NCI-H2081 treated with DMSO at 0.1 percent for 48 hours (cell line): ENCODE measurements at places on chromosomes 1 and 21.

DNA sequence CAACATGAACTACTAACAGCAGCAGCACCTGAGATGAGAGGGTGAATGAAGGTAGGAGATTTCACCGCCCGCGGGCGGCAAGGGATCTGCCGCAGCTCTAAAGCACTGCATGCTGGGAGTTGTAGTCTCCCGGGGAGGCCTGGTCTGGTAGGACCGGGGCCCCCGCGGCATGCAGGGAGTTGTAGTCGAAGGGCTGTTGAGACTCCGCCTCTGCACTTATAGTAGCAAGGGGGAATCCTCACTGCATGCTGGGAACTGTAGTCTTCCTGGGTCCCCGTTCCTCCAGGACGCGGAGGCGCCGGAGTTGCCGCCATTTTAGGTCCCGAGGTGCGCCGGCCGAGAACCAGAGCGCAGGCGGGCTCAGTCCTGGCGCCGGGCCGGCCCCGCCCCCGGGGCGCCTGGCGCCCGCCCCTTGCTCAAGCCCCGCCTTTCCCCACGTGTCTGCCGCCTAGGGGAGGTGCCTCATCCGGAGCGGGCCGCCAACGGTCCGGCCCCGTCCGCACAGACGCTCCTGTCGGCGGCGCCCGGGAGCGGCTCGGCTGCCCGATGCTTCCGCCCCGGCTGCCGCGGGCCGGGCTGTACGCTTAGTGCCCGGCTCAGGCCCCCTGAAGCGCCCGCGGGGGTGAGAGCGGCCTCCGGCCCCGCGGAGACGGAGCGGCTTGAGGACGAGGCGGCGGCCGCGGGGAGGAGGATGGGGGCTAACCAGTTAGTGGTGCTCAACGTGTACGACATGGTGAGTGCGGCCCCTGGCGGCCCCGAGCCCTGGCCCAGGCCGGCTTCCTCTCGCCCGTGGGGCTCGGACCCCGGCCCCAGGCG is at the start of gene DESI2:
Gene DESI2 (plus strand): TSS at position 504 of the 816 bp plus-strand sequence. CDS start 188 bp downstream, at position 692.
- peak; percentile 99 for DNase-seq

GRCh38 chr1:150221552-150221951 is 14.4 kb downstream of the ANP32E start:
- DNase-seq = no peak

DNA sequence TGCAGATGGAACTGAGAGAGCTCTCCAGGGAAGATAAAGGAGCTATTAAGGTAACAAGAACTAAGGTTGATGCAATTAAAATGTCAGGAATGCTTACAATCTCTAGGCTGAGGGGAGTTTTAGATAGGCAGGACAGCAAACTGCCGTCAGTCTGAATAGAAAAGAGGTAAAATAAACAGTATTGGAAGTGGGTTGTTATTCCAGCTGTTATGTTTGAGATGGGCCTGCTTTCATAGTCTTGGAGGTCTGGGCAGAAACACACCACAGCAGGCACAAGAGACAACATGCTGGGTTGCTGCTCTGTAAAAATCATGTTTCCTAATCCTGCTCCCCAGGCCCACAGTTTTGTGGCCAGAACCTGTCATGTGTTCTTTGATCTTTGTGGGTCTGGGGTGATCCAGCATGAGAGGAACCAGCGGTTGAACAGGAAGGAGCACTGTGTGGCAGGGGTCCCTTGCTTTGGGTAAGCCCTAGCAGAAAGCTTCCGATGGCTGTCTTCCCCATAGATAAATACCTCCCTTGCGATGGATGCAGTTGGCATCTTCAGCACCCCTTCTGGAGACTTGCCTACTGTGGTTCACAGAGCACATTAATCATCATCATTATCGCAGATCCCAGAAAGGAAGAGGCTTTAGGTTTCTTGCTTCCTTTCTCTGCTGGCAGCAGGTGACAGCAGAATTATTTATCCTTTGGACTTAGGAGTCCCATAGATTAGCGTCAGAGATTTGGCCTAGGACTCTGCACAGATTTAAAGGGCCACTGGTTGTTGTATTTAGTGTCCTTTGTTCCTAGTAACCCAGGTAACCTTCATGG is 97.1 kb downstream of the AK5 start:
- no peak for DNase-seq

GRCh38 chr1:101060992-101061391 is 35.4 kb upstream of the DPH5 start:
- no peak for DNase-seq

GRCh38 chr1:92736395-92736794 is 48.5 kb downstream of the EVI5 start:
- DNase-seq = no peak

GRCh38 chr1:219099307-219099706 is 74.4 kb upstream of the LYPLAL1 start:
- DNase-seq = no peak
